ENCODE measurements at places on chromosomes 3 and 15.

DNA sequence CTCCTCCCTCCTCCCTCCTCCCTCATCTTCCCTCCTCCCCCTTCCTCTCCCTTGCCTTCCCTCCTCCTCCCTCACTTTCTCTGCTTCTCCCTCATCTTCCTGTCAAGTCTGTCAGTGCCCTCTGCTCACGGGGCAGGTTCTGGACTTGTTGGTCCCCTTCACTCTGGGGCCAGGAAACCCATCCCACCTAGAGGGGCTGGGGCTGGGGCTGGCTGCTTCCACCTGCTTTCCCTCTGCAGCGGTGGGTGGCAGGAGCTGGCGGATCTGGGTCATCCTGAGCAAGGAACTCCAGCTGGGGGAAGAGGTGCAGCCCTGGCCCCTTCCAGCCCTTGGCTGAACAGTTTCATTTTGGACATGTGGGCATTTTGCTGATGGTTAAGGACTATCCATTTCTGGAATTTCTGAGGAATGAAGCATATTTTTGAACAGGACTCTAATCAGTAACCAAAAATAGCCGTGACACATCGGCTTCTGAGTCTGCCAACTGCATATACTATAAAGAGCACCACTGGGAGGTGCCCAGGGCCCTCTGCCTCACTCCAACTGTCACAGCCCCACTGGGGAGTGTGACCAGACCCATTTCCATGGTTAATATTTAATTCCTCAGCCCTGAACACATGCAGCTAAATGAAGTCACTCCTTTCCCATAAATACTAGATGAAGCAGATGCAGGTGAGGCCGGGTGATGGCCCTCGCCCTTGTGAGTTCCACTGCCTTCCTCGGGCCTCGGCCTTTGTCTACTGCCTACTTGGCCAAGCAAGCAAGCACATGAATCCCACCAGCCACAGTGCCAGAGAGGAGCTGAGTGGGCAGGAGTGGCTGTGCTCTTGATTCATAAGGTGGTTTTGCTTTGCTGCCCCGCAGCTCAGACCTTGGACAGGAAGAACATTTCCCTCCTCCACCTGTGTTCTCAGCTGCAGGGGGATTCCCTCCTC lies 39.8 kb downstream of the CHDH start:
- DNase-seq: no peak

DNA sequence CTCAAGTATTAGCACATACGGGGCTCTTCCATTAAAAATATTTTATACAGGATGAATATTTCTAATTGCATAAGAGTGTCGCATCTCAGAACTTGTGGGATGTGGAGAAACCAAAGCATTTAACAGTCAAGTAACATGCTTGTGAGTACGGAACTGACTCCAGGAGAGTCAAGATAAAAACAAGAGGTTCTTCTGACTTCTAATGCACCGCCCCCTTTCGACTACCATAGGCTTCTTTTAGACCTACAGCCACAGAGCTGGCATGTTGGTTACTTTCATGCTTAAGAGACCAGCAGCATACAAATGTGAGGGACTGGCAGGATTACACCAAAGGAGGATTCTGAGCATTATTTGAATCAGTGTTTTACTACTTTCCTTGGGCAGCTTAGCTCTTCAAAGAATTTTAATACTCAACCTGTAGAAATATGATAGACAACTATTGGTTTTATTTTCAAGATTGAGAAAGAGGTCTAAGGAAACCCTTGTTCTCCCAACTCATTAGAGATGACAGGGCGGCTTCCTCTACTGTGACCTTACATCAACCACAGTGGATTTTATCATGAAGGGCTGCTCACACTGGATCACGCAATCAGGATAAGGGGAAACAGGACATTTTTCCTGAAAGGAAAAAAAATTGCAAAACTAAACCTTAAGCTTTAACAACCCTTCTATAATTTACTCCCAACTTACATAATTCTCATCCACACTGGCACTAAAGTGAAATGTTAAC lies 14.0 kb downstream of the ETV5 start:
- peak; percentile 67 for DNase-seq

GRCh38 chr3:28840976-28841376 lies 439.9 kb upstream of the RBMS3 start:
- DNase-seq: no peak

- DNase-seq: no peak
Observed at GRCh38 chr15:35737441-35737840, 191.5 kb upstream of the DPH6 start.

GRCh38 chr3:79109754-79110153 lies 658.0 kb downstream of the ROBO1 start:
- DNase-seq: no peak

- peak; percentile 67 for DNase-seq
Observed at GRCh38 chr3:108406063-108406660, 104.2 kb downstream of the MYH15 start.

GRCh38 chr15:98067339-98067738 lies 106.8 kb downstream of the ARRDC4 start:
- peak; percentile 20 for DNase-seq

DNA sequence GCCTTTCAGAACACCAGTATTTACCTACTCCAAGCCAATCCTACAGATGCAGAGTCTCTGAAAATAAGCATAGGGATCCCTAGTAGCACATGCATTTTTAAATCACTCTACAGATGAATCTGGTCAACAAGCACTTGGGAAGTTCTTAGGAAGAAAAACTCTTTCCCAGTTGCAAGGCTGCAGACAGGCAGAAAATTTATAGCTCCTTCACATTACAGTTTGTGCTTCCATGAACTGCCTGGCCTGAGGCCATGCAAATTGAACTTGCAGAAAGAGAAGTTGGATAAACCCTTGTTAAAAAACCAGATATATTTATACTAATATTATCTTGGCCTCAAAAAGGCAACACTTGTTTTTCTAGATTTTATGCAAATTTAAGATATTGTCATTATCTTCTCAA lies 256.9 kb downstream of the EPHA3 start:
- no peak for DNase-seq

DNA sequence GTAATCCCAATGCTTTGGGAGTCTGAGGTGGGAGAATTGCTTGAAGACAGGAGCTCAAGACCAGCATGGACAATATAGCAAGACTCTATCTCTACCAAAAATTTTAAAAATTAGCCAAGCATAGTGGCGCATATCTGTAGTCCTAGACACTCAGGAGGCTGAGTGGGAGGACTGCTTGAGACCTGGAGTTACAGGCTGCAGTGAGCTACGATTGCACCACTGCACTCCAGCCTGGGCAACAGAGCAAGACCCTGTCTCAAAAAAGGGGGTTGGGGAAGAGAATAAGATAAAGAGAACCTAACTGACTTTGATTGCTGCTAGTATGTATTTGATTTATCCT lies 755 bp downstream of the CD200R1 start:
- no peak for DNase-seq

DNA sequence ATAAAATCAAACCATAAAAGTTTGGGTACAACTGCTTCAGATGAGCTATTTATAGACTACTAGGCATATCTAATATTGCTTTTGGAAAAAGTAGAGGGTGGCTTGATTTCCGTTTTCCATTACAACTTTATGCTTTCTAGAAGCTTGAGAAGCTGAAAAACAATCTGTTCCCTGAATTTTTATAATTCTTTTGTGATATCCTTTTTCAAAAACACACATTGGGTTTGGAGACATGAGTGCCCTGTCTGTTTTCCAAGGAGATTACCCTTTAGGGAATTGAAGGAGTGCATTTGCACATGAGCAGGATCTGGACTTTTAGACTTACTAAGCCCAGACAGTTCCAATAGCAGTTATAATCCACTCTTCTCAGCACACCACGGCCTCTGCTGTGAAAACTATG lies 49.5 kb upstream of the FILIP1L start:
- no peak for DNase-seq

DNA sequence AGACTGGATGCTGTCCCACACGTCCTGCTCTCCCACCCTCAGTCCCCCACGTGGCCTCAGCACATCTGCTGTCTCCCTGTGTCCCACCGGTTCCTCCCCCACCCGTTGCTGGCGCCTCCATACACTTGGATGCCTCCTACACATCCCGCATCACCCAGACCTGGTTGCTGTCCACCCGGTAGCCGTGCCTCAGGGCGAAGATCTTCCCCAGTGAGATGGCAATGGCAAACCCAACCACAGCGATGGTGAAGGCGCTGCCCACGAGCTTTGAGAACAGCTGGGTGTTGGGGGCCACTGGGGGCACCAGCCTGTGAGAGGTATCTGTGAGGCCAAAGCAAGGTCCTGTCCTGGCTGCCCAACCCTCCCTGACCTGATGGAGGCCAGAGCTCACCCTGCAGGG lies 4.4 kb downstream of the SLC26A6 start:
- no peak for DNase-seq

DNA sequence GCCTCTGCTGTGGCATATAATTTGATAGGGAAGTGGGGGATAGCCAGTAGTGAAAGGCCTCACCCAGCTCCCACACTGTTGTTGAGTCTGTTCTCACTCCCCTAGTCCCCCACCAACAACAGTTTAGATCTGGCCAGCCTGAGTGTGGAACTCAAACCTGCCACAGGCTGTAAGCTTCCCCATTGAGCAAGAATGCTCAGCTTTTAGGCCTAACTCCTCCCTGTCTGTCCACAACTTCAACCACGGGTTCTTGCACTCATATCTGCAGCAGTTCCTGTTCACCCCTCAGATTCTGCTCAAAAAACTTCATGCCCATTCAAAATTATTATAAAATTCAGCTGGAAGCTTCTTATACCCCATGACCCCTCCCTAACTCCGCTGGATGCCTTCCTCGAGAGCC lies 975.1 kb downstream of the NSUN3 start:
- DNase-seq: no peak

DNA sequence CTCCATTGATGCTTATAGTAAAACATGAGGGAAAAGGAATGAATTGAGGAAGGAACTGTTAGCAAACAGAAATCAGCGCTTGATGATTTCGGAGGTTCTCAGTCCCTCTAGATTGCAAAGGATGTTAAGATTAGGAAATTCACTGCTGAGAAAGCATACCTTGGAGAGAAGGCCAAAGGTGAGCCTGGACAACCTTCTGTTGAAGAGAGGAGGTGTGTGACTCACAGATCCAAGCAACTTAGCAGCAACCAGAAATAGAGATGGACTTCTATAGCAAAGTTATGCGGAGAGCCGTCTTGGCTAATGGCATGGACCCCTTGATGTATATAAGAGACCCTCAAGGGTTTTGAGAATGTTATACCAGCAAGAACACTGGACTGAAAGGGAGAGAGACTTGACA lies 114.3 kb downstream of the EEFSEC start:
- no peak for DNase-seq

- no peak for DNase-seq
Observed at GRCh38 chr3:146156095-146156494, 4.9 kb downstream of the PLOD2 start.

GRCh38 chr3:53518495-53518981 lies 24.1 kb downstream of the CACNA1D start:
- peak; percentile 56 for DNase-seq

GRCh38 chr3:140467796-140468315 lies 210.0 kb upstream of the TRIM42 start:
- no peak for DNase-seq

DNA sequence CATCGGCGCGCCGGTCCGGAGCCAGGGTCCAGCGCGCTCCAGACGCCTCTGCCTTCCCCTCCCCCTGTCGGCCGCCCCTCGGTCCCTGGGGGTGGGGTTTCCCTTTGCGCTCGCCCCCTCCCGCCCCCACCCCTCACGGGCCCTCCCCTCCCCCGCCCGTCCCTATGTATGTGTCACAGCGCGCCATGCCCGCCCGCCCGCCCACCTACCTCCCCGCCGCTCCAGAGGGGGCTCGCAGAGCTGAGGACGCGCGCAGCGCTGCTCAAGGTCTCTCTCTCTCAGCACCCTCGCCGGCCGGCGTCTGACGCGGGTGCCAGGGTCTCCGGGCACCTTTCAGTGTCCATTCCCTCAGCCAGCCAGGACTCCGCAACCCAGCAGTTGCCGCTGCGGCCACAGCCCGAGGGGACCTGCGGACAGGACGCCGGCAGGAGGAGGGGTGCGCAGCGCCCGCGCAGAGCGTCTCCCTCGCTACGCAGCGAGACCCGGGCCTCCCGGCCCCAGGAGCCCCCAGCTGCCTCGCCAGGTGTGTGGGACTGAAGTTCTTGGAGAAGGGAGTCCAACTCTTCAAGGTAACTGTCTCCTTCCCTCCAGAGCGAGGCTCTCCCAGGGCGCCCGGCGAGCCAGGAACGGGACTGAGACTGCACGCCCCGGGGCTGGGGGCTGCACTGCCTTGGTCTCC lies at the start of gene ACAN:
ACAN (plus strand) TSS at position 196 of the 679 bp plus-strand sequence. CDS start 32,771 bp downstream, outside the sequence.
- no peak for DNase-seq

DNA sequence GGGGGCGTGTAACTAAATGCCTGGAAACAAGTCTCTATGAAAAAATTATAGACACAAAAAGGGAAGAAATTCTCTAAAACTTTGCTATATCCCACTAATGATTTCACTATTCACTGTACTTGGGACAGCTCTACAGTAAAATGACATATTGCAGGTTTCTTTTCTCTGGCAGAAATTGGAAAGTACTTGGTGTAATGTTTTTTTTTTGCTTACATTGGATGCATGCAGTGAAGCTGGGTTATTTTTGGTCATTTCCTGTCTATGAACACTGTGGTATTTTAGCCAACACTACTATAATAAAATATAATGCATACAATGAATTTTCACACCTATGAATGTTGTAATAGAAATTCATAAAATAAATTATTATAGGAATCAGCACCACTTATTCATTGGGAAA lies 109.7 kb downstream of the LRRC49 start:
- no peak for DNase-seq

- no peak for DNase-seq
Observed at GRCh38 chr3:183764847-183765731, 60.3 kb downstream of the MAP6D1 start.
